Stimulated activated CD4-positive, alpha-beta T cell treated with anti-CD3 and anti-CD28 coated beads, Interleukin-1b, Interleukin-23, amount 100 ng/mL, for 1 hour (primary cell): ENCODE measurements at places on chromosomes 2 and 18.

DNA sequence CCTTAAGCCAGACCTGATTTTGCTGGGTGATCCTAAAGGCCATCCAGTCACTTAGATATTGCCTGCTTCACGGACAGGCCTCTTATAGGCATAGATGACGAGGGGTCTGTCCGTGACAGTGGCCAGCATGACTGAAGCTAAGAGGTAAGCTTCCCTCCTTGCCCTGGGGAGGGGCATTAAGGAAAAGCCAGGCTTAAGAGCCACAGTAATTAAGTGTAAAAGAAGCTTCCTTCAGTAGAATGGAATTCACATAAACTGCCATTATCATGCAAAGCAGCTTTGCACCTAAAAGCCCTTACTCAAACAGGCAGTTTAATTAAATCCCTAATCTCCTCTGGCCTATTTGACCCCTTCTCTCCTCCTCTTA lies 99.4 kb upstream of the PKDCC start:
- no peak for DNase-seq

DNA sequence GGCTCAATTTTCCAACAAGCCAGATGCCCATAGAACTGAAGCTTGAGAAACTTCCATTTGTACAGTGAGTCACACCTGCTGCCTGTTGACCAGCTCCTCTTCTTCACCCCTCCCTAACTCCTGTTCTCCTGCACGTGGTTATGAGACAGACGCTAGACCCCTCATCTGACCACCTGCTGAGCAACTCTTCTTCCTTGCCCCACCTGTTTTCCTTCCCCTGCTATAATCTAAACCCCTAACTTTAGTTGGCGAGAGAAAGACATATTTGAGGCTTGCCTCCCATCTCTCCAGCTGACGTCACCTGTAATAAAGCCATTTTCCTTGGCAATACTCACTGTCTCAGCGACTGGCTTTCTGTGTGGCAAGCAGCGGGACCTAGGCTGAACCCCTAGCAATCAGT lies 22.3 kb upstream of the ITM2C start:
- no peak for DNase-seq

DNA sequence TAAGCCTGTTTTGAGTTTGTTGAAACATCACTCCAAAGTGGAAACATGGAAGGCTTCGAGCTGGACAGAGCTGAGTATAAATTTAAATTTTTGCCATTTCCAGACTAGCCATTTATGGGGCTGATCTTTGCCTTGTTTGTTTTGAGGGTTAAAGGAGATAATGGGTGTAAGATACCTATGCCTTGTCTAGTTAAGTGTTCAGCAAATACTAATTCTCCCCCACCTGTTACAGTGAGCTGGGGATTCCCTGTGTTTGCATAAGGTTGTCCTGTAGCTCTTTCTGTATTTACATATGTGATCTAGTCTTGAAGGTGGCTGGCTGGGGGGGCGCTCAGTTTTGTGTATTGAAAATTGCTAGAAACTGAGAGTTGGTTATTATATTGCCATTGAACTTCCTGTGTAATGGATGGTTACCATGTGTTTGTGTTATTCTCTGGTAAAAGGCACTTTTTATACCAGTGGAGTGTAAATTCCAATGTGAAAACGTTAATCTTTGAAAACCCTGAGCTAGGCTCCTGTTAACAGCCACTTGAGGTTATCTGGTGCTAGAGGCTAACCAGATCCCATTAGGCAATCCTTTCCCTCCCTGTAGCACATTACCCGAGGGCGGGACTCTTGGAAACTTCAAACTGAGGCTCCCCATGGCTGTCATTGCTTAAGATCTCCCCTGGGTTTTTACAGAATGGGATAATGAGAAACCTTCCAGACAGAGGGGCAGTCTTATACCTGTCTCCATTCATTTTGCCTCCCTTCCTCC lies 26.7 kb downstream of the TANC1 start:
- no peak for DNase-seq

DNA sequence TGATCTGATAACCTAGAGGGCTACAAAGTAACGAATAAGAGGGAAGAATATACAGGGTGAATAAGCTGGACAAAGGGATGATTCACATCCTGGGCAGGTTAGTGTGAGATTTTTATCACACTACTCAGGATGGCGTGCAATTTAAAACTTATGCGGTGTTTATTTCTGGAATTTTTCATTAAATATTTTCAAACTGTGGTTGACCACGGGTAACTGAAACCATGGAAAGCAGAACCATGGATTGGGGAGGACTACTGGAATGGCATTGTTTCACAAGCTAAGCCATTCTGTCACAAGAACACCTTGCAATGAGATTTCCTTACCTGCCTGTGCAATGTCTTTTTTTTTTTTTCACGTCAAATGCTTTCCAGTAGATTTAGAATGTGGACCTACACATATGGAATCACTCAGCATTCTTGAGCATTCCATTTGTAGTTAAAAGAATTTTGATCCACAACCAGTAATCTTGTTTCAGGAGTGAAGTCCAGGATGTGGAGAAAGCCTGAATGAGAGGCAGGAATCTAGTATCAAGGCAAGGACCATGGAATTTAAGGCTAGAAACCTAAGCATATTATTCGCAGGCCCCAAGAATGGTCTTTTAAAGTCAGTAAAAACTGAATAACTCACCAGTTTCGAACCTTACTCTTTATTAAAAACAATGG lies 8.0 kb upstream of the CDK15 start:
- DNase-seq: no peak

- no peak for DNase-seq
Observed at GRCh38 chr18:73677450-73677849, 470.2 kb downstream of the FBXO15 start.

DNA sequence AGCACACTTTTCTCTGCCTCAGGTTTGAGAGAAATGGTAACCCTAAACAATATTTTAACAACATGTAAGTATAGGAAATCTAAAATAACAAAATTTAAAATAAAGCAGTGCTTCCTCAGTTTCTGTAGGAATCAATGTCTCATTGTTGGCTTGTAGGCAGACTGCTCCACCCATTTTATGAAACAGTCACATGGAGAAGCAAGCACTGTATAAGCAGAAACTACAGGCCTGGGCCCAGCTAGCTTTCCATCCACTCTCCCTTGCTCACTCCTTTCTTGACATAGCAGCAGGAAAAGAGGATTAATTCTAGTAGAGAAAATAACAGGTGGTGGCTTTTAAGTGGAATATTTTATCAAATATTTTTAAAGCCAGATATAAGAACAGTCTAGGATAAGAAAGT lies 97.2 kb downstream of the PLEKHM3 start:
- no peak for DNase-seq

DNA sequence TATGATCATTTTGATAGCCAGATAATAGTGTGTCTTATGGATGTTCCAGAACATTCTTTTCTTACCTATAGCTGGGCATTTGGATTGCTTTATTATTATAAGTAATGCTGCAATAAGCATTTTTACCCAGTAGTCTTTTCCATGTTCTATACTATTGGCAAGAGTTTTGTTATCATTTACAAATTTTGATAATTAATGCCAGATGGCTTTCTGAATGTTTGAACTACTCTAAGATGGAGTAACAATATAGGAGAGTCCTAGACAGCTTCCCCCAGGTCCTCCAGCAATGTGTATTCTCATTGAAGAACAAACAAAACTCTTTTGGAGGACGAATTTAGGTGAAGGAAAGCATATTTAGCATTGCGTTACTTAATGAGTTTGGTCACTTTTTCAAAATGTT lies 73.0 kb downstream of the INPP4A start:
- DNase-seq: no peak

GRCh38 chr2:219538504-219538951 lies 5.1 kb downstream of the CHPF start:
- DNase-seq: no peak

DNA sequence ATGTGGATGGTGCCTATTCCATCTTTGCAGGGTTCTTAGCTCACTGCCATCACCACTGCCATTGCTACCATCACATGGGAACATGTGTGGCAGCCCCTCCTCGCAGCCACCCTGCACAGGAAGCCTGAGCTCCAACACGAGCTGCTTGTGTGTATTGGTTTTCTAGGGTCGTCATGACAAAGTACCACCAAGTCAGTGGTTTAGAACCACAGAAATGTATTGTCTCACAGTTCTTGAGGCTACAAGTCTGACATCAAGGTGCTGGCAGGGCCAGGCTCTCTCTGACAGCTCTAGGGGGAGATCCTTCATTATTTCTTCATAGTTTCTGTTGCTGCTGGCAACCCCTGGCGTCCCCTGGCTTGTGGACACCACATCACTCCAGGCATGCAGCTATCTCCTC lies 10.3 kb upstream of the IL1R2 start:
- DNase-seq: no peak

- DNase-seq: no peak
Observed at GRCh38 chr2:154189953-154190352, 318.2 kb downstream of the GALNT13 start.

DNA sequence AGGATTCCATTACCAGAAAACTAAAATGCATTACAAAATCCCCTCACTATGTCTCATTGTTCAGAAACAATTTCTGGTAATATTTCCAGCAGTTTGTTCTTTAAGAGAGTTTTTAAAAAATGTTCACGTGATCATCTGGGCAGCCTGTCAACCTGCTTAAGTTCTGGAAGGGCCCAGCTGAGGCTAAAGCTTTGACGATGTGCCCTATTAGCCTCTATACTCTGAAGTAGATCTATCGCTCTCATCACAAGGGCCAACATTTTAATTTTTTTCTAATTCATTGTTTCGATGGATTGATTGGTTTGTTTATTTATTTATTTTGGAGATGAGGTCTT lies 205.8 kb downstream of the PRKCE start:
- no peak for DNase-seq

DNA sequence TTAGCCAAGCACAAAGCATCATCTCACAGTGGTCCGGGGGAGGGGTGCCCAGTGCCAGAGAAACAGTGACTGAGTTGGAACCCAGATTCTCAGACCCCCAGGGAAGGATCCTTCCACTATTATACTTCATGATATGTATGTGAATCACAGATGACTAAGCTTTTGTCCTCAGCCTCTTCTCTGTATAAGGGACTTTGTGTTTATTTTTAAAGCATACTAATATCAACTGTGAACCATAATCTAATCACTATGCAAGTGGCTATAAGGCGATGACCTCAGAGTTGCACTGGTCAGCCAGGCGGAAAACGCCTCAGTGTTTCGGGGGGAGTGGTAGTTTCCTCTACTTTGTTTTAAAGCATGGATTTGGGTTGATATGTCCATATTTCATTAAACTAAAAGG lies 160.4 kb upstream of the TMEM200C start:
- DNase-seq: no peak

DNA sequence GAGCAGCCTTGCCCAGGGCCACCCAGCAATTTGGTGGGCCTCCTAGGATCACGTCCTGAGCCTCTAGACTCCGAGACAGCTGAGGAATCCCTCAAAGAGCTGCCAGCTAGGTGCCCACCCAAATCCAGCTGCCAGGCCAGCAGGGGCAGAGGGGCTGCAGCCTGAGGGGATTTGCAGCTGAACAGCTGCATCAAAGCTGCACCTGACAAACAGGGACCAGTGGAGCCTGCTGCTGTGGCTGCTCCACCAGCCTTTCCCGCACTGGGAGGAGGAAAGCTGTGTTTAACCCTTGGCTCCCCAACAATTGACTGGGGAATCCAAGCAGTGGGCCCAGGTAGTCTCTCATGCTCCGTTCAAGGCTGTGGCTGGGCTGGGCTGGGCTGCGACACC lies 8.2 kb downstream of the ADRA2B start:
- DNase-seq: no peak

GRCh38 chr2:164126960-164127660 lies 391.3 kb upstream of the FIGN start:
- DNase-seq: no peak
